Gastrocnemius medialis (tissue), 4 donors: ENCODE measurements at places on chromosomes 16 and 17. TPM values are rescaled to one million over a fixed set of nuclear protein-coding genes. Genes with fewer than 3 reads are reported as not detected.
A peak's percentile ranks its signal among the peaks of the same experiment; 100 is the strongest.

Gene SYT17
- total RNA-seq, result 0.10 TPM

- H3K27me3 ChIP-seq, result no peaks in the 10 kb centered on the region
- H3K4me3 ChIP-seq, result no peak overlapping the region
- H3K4me1 ChIP-seq, result no peaks in the 10 kb centered on the region
Measured at GRCh38 chr16:49311823-49312222, 30.2 kb upstream of the CBLN1 start.

Gene SPATA22
- 0.22 TPM for total RNA-seq

Gene HOXB3
- total RNA-seq, result 2.6 TPM

GRCh38 chr17:48055531-48056245, 7.5 kb downstream of the NFE2L1 start:
- peaks cover 81% of the 10 kb centered on the region for H3K36me3 ChIP-seq
- peaks cover 93% of the 10 kb centered on the region for H3K4me1 ChIP-seq
- H3K27me3 ChIP-seq, result no peaks in the 10 kb centered on the region
- peak overlapping the region; percentile 84 for H3K4me3 ChIP-seq
- H3K27ac ChIP-seq, result peak overlapping the region; percentile 97
